ENCODE measurements at places on chromosomes 16 and 17. TPM values are rescaled to one million over a fixed set of nuclear protein-coding genes. Genes with fewer than 3 reads are reported as not detected.

DNA sequence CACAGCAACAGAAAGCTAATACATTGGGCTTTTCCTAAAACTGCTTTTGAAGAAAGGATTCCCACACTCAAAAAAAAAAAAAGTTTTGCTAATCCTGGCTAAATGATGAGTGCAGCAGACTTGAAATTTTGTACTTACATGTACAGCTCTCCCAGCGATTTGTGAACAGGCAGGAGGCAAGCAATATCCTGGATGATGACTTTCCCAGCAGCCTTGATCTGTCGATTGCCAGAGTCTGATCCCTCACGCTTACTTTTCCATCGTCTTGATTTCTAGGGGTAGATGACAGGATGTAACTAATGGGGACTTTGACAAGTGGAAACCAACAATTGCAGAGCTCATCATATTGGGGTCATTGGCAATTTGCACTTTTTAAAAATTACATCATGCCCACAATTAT lies 91.4 kb downstream of the WDR59 start:
- DNase-seq: no peak

Gene RHBDF1
- 0.33 TPM for total RNA-seq

DNA sequence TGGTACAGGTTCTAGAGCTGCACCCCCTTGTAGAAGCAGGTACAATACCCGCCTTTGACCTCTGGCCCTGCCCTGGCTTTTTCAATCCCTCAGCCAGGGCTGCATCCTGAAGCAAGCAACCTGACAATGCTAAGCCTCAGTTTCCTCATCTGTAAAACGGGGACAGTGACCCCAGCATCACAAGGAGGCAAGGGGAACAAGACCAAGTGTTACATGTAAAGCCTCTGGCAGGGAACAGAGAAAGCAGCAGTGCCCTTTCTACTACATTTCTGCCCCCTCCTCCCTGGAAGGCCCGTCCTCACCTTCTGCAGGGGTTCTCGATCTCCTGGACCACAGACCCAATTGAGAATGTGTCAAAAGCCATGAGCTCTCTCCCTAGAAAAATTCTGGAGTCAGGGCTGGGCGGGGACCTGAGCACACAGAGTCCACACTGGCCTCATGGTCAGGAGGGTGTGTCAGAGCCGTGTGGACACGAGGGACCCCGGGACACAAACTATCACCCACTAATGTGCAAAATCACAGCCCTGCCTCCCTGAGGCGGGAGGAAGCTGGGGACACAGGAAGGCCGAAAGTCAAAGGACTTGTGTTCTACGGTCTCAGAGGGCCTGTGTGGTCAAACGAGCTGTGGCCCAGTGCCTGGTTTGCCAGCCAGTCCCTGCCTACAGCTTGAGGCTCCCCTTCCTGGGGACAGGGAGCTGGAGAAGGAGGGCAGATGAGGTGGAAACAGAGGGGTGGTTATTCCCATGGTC lies 27.5 kb downstream of the LRRC75A start:
- DNase-seq: no peak

Gene CFAP119
- total RNA-seq: 4.4 TPM
